ENCODE measurements at places on chromosomes 1 and 21. TPM values are rescaled to one million over a fixed set of nuclear protein-coding genes. Genes with fewer than 3 reads are reported as not detected.

Gene PKP1
- 5.1 TPM for total RNA-seq

Gene TCHHL1
- not detected for total RNA-seq

Gene HSD11B1
- total RNA-seq, result 5.0 TPM

Gene CASZ1
- total RNA-seq, result 47.4 TPM

Gene LCE3E
- not detected for total RNA-seq

Gene PSEN2
- total RNA-seq, result 41.4 TPM

Gene KIF17
- total RNA-seq, result 11.6 TPM

Gene LEMD1
- not detected for total RNA-seq

Gene DDI2
- total RNA-seq, result 18.3 TPM

Gene E2F2
- total RNA-seq, result 0.17 TPM

Gene HSD3B2
- total RNA-seq, result not detected

Gene VASH2
- total RNA-seq, result 0.67 TPM

Gene NID1
- 239 TPM for total RNA-seq

Gene S100A2
- 20.9 TPM for total RNA-seq

Gene LCE1C
- not detected for total RNA-seq

Gene IGSF21
- 2.0 TPM for total RNA-seq

Gene PDE9A
- total RNA-seq, result 83.2 TPM

All from gastroesophageal sphincter (tissue), 4 donors.